ENCODE measurements at places on chromosomes 4 and X.

GRCh38 chr4:25347971-25348370 is 29.1 kb upstream of the ANAPC4 start:
- no peak for DNase-seq

- DNase-seq: no peak
Observed at GRCh38 chrX:53440101-53440500, 5.9 kb upstream of the HSD17B10 start.

GRCh38 chrX:21661316-21661715 is 3.2 kb upstream of the KLHL34 start:
- no peak for DNase-seq

GRCh38 chrX:140149761-140150160 is 184.4 kb upstream of the CXorf66 start:
- DNase-seq: no peak

DNA sequence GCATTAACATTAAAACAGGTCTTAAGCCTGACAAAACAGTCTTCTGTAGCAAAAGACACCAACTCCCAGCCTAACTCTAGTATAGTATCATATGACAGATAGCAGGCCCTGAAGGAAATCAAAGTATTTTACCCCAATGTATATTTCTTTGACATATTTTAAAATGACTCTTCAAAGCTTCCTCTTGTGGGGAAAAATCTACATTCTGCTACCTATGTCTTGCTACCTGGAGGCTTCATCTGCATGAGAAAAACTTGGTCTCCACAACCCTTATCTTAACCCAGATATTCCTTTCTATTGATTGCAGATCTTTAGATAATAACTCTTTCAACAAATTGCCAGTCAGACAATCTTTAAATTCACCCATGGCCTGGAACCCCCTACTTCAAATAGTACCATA is 1620.4 kb downstream of the PCDH7 start:
- no peak for DNase-seq

DNA sequence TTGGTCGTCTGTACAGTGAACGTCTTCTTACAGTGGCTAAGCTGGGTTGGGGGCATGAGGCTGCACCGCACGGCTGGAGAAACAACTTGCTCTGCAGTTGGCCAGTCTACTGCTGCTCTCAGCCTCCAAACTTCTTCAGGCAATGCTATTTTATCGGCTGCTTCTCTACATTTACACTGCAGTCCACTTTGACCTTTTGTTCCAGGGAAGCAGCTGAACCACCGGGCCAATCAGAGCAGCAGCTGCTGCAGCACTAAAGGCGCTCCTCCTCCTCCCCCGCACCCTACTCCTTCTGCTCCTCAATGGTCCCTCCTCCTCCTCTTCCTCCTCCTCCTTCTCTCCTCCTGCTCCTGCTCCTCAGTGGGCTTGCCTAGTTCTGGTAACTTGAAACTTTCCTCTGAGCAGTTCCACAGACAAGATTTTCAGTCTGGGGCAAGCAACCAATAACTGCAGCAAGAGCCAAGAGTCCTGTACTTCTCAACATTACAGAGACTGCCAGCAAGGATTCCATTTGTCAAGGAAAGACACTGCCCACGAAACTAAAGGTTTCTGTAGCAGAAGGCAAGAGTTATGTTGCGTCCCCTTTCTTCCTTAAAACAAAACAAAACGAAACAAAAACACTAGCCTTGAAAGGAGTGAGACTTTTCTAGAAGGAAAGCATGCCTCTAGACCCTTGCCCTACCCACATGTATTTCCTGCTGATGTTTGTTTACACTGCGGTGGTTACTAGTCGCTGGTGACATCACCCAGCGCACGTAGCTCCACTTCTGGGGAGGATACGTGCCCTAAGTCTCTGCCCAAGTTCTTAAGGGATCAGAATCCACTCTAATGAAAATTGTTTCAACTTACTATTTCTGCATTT is 125.7 kb upstream of the NAP1L5 start:
- peak; percentile 74 for DNase-seq

Measured in SJSA1 (cell line).